Mononuclear cell (primary cell): ENCODE measurements at places on chromosomes 3 and 15. TPM values are rescaled to one million over a fixed set of nuclear protein-coding genes. Genes with fewer than 3 reads are reported as not detected.

HRG gene
- total RNA-seq: not detected

GREM1 gene
- total RNA-seq: 0.10 TPM

LOXL1 gene
- 0.73 TPM for total RNA-seq

MYO5C gene
- total RNA-seq: 1.2 TPM

CD86 gene
- 50.1 TPM for total RNA-seq

RIOX2 gene
- 12.1 TPM for total RNA-seq

SLC9C1 gene
- 0.10 TPM for total RNA-seq

ZPLD1 gene
- total RNA-seq: not detected

TKT gene
- 511 TPM for total RNA-seq

CEP97 gene
- 8.8 TPM for total RNA-seq

GOLGA8O gene
- 3.7 TPM for total RNA-seq

SCG5 gene
- total RNA-seq: 0.21 TPM

ZFAND6 gene
- total RNA-seq: 177 TPM

EEFSEC gene
- total RNA-seq: 8.0 TPM

LRRC2 gene
- total RNA-seq: 0.10 TPM

SLC12A1 gene
- total RNA-seq: not detected

DNASE1L3 gene
- total RNA-seq: 1.6 TPM

RAB6B gene
- 0.52 TPM for total RNA-seq

MEGF11 gene
- not detected for total RNA-seq

CCDC80 gene
- under 0.01 TPM for total RNA-seq

FOXL2 gene
- total RNA-seq: not detected

ARGFX gene
- total RNA-seq: not detected

CHRNA5 gene
- 0.52 TPM for total RNA-seq

DAZL gene
- total RNA-seq: 0.10 TPM

HIGD1A gene
- total RNA-seq: 42.1 TPM

SCN5A gene
- not detected for total RNA-seq

DOCK3 gene
- total RNA-seq: 1.0 TPM

TUSC7 gene
- total RNA-seq: not detected
